Activated CD4-positive, alpha-beta T cell treated with anti-CD3 and anti-CD28 coated beads for 36 hours (primary cell): ENCODE measurements at places on chromosomes 5 and 9.
A peak's percentile ranks its signal among the peaks of the same experiment; 100 is the strongest.

DNA sequence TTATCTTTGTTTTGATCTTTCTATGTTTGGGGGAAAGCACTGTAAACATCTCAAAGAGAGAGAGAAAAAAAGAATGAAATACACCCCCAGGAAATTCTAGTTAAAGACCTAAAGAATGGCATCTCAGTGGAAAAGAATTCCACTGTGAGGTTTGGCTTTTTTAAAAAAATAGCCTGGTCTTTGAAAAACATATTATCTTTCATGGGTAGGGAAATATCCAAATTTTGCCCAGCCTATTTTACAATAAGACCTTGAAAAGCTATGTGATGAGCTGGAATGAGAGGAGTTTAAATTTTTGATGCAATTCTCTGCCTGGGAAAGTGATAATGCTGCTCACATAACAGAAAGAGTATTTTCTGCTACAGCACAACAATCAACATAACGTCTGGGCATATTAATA lies 348.1 kb upstream of the WWC1 start:
- DNase-seq: no peak

DNA sequence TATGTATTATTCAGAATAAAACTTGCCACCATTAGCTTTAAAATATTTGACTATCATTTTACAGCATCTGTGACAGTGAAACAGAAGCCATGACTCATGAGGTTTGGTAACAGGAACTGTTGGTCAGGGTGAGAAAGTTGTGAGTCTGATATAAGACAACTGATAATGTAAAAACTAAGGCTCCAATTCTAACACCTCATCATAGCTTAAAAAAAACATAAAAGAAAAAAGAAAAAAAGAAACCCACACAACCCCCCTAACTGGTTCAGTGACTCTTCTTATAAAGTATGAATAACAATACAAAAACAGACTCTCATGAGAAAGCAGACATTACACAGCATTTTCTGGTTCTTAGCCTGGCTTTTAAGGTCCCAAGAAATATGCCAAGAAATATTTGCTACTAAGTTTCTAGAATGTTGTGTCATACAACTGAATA lies 85.8 kb downstream of the MRPS27 start:
- DNase-seq: peak; percentile 32

DNA sequence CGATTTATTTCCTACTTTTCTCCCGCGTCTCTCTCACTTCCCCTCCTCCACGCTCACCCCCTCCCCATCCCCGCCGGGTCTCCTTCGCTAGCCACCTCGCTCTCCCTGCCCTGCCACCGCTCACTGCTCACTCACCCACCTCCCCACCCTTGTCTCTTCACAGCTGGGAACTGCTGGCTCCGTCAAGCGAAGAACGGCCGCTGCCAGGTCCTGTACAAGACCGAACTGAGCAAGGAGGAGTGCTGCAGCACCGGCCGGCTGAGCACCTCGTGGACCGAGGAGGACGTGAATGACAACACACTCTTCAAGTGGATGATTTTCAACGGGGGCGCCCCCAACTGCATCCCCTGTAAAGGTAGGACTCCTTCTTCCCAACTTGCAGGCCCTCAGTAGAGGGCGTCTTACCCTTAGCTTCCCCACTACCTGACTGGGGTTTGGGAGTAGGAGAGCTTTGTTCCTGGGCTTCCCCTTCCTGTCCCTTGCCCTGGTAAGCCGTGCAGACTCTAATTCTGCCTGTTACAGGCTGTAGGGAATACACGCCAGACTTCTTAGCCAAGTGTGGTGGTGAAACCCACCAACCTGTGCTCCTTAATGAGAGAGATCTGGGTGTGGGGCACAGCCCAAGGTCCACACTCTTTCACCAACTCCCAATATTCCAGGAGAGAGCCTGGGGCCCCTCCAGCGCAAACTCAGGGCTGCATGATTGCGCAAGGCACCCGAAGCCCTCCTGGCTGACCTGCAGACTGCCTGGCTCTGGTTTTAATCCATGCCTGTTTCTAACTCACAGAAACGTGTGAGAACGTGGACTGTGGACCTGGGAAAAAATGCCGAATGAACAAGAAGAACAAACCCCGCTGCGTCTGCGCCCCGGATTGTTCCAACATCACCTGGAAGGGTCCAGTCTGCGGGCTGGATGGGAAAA lies 2.5 kb downstream of the FST start:
- DNase-seq: peak; percentile 47

- DNase-seq: no peak
Measured at GRCh38 chr9:80775530-80775929, 913.8 kb downstream of the TLE1 start.

DNA sequence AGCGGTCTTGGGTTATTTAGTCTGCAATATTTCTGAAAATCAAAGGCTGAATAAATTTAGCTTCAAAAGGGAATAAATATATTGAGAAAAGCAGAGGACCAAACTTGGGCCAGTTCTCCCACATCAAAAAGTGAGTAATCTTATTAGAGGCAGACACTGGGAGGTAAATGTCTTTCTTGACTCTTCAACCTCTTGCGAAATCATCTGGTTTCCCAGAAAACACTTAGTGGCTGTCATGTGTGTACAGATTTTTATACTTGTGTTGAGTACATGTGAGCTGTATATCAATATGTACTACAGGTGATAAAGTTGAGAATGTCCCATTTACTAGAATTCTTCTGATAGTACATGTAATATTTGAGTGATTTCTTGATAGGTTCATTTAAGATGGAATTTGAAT lies 454.9 kb downstream of the PRR16 start:
- DNase-seq: no peak

DNA sequence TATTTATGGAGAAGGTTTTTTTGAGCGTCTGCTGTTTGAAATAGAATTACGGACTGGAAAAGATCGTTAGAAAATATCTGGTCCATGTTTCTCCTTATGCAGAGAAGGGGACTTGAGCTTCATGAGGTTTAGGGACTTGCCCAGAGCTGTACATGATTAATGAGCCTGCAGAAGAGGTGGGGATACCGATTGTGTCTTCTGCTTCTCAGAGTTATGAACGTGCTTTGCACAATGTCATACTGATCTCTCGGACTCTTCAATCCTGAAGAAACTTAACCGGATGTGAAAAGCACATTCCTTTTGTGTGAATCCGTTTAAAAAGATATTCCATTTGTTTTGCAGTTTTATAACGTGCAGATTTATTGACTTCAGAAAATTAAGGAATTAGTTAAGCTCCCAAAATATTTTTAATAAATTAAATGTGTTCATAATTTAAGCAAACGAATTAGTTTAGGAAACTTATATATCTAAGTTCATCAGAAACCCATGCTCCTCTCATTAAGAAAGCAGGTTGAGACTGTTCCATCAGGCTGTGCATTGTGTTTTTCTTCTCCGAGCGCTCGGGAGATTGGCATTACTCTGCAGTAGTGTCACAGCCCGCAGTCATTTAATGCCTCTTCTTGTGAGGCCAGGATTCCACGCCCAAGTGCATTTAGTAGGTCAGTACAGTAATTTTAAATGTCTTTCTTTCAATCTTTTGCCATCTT lies 40.8 kb upstream of the MEF2C start:
- DNase-seq: no peak

- DNase-seq: no peak
Measured at GRCh38 chr5:179324760-179325295, 20.4 kb downstream of the ADAMTS2 start.

- no peak for DNase-seq
Measured at GRCh38 chr9:91603932-91604331, 180.3 kb upstream of the NFIL3 start.

DNA sequence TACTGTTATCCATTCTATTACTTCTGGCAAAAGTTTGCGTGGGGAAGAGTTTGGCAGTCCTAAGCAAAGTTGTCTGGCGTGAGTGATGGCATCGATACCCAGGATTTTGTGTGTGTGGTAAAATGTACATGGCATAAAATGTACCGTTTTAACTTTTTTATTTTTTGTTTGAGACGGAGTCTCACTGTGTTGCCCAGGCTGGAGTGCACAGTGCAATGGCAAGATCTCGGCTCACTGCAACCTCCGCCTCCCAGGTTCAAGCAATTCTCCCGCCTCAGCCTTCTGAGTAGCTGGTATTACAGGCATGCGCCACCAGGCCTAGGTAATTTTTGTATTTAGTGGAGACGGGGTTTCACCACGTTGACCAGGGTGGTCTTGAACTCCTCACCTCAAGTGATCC lies 55.4 kb upstream of the TJP2 start:
- no peak for DNase-seq

DNA sequence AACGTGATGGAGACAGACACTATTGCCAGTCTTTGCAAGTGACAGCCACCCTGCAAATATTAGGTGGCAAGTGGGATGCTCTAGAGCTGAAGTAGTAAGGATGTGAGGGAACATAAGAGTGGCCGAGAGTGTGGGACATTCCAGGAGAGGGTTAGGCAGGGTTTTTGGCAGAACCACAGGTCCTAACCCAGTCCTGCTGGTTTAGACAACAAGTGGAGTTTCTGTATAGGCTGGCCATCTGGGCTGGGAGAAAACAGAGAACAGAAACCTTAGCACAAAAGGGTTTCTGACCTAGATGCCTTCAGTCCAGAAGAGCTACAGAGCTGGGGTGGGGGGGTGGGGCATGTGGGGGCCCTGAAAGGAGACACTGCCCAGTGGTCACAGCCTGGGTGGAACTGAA lies 107.4 kb downstream of the TMEM174 start:
- no peak for DNase-seq

GRCh38 chr5:57550132-57550531 lies 67.5 kb upstream of the ACTBL2 start:
- no peak for DNase-seq
